T-helper 2 cell treated with Interferon-gamma antibody and Interleukin-4, amounts not matched to agents 5 μg/mL and 100 μg/mL, for 36 hours (primary cell): ENCODE measurements at places on chromosomes 1 and 21.

GRCh38 chr1:11722538-11722937 is 13.4 kb upstream of the AGTRAP start:
- DNase-seq: no peak
- no peaks in the 10 kb centered on the region for H3K36me3 ChIP-seq
- H3K4me1 ChIP-seq: peaks cover 21% of the 10 kb centered on the region
- peaks cover 11% of the 10 kb centered on the region for H3K27me3 ChIP-seq
- H3K27ac ChIP-seq: no peak overlapping the region

DNA sequence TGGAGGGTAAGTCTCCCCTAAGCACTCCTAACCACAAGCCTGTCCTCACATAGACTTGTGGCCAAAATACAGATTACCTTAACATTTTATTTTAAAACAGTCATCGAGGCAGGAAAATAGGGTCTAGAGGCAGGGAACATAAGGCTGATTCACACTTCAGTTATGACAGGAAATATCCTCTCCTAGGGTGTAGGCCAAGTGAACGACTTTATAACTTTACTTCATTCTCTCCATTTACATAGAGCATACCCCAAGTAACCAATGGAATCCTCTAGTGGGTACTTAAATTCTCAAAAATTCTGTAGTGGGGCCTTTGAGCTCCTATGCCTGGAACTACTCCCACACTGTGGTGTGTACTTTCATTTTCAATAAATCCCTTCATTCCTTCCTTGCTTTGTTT is 113.0 kb downstream of the WDR3 start:
- no peak for DNase-seq
- no peak overlapping the region for H3K27ac ChIP-seq
- no peak overlapping the region for H3K4me3 ChIP-seq
- H3K36me3 ChIP-seq: no peaks in the 10 kb centered on the region

GRCh38 chr1:193434319-193434718 is 247.9 kb upstream of the B3GALT2 start:
- H3K27me3 ChIP-seq: no peaks in the 10 kb centered on the region
- H3K4me1 ChIP-seq: peaks cover 30% of the 10 kb centered on the region
- peaks cover 45% of the 10 kb centered on the region for H3K36me3 ChIP-seq
- H3K4me3 ChIP-seq: no peak overlapping the region

DNA sequence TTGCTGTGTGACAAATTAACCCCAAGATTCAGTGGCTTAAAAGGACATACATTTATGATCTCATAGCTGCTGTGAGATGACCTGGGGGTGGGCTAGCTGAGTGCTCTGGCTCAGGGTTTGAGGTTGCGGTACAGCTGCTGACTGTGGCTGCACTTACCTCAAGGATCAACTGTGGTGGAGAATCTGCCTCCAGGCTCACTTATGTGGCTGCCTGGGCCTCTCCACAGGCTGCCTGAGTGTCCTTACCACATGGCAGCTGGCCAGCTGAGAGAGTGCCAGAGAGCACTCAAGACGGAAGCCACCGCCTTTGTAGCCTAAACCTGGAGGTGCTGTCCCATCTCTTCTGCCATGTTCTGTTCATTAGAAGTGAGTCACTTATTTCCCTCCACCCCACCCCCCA is 5.7 kb downstream of the LRRC71 start:
- H3K27me3 ChIP-seq: peaks cover 88% of the 10 kb centered on the region
- H3K27ac ChIP-seq: no peak overlapping the region

DNA sequence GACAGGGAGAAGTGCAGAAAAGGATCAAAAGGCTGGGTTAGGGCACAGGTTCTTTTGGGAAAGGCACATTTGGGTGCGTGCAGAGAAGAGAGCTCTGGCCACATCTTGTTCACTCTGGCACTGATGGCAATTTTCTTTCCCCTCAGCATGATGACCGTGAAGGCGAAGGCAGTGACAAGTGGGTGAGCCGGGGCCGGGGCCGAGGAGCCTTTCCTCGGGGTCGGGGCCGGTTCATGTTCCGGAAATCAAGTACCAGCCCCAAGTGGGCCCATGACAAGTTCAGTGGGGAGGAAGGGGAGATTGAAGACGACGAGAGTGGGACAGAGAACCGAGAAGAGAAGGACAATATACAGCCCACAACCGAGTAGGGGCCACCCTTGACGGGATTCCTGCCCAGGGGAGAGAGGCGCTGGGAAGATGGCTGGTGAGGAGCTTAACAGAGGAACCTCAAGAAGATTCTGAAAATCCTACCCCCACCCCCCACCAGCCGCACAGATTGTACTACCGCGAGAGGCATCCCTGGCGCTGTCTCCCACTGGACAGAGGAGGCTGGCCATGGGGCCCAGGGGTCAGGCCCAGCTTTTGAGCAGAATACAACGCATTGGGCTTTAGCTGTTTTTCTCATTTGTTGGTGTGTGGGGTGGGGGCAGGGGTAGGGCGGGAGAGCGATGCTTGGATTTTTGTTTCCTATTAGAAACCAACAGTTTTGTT is 2.4 kb upstream of the SH3D21 start:
- no peak overlapping the region for H3K27ac ChIP-seq
- H3K36me3 ChIP-seq: peaks cover 47% of the 10 kb centered on the region
- H3K27me3 ChIP-seq: no peaks in the 10 kb centered on the region
